ENCODE measurements at places on chromosomes 11 and 22. TPM values are rescaled to one million over a fixed set of nuclear protein-coding genes. Genes with fewer than 3 reads are reported as not detected.
A peak's percentile ranks its signal among the peaks of the same experiment; 100 is the strongest.

The CNTF gene
- polyA plus RNA-seq = 0.84 TPM

The ALDH3B1 gene
- polyA plus RNA-seq = 1.0 TPM

The ROBO4 gene
- polyA plus RNA-seq = 260 TPM

The CARD16 gene
- 26.8 TPM for polyA plus RNA-seq

The SOX6 gene
- 0.14 TPM for polyA plus RNA-seq

The SYNGR1 gene
- polyA plus RNA-seq = 10.2 TPM

The OR4A16 gene
- not detected for polyA plus RNA-seq

The MRGPRE gene
- not detected for polyA plus RNA-seq

The MISFA gene
- polyA plus RNA-seq = 0.75 TPM

The OLFML1 gene
- not detected for polyA plus RNA-seq

The PEX16 gene
- 36.8 TPM for polyA plus RNA-seq

The SCGB1A1 gene
- polyA plus RNA-seq = not detected

DNA sequence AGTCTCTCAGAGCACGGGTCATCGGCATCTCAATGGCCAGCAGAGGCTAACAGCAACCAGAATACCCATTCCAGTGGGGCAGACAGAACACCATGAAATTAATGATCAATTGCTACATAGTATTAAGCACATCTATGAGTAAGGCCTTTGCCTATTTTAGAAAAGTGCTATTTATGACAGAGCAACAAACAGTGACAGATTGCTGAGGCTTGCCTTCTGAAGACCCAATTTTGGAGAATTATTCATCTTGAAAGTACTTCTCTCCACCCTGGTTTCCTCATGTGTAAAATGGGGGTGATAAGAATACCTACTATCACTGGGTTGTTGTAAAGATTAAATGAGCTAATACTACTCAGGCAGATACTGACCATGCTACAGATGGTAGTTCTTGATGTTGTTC, 232.7 kb downstream of the TENM4 start:
- no peak for DNase-seq

DNA sequence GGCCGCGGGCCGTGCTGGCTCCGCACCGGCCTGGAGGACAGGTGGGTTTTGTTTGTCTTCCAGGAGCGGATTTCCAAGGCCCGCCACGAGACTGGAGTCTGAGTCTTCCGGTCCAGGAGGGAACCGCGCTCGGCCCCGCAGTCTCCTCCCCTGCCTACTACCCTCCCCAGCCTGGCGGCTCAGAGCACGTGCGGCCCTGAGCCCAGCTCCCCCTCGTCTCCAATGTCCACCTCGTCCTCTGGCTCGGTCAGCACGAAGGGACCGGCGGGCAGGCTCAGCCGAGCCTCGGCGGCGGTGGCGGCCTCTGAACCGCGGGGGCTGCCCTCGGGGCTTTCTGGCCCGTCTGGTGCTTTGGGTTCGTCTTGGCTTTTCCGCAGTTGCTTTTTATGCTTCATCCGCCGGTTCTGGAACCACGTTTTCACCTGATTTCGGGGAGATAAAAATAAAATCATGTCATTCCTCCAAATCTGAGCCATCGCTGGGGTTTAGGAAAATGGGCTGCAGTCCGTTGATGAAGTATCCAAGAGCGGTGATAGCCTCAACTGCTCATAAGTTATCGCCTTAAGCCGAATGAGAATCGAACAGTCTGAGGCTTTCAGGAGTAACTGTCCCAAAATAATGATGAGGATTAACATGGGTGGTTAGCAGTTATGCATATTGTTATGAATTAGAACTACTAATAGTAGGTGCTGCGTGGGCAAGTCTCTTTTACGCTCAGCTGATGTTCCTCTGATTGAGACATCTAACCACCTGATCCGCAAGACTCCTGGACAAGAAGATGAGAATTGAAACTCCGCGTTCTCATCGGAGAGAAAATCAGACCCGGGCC, 4.0 kb downstream of the BSX start:
- DNase-seq = no peak

DNA sequence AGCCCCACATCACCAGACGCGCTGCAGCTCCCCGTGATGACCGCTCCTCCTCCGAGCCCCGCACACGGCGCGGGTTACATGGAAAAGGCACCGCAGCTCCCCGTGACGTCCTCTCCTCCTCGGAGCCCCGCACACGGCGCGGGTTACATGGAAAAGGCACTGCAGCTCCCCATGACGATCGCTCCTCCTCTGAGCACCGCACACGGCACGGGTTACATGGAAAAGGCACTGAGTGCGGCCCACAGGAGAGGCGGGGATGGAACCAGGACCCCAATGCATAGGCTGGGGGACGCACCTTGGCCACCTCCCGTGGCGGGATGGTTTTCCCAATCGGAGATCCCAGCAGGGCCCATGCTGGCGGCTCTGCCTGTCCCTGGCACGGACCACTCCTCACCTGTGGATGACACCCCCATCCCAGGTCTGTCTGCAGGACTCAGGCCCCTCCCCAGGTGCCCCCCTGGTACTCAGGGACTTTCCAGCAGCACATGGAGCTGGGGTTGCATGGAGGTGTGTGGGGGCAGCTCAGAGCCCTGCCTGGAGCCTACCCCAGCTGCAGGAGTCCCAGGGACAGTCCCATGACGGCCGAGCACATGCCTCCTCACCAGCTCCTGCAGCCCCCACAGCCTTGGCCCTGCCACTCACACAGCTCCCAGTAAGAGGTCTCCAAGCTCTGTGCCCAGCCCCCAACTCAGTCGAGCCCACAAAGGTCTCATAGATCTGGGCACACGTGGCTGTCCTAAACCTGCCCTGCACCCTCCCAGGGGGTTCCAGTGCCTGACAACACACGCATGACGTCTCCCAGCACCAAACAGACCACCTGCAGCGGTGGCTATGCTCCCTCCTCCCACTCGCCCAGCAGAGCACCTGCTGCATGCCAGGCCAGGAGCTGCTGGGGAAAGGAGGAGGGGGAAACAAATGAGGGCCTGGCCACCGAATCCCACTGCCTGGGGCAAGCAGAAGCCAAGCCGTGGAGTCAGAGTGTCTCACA, 166.6 kb downstream of the BRD1 start:
- no peak for DNase-seq

DNA sequence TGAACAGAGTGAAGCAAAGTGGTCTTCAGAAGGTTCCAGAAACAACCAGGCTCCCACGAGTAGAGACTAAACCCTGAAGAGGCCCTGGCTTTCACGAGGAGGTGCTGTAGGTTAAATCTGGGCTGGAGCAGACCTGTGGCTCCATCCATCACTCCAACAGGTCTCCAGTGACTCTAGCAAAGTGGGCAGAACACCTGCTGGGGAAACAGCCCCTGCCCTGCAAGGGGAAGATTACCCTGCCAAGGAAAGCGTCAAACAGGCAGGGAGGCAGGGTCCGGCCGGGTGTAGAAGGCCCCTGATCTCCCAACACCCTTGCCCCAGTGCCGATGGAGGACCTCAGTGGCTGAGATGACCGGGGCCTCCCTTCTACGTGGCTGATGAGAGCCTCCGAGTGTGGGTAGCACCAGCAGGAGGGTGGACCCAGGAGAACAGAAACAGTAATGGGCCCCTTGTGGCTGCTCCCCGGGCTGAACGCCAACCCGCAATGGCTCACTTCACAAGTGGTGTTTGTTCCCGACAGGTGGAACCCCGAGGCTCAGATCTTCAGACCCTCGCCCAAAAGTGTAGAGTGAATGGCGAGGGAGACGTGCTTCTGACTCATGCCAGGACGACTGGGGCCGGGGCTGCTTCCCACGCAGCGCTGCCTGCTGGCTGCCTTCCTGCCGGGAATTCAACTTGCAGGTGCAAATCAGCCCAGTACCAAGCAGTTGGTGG, 112.0 kb downstream of the SHANK2 start:
- no peak for DNase-seq

DNA sequence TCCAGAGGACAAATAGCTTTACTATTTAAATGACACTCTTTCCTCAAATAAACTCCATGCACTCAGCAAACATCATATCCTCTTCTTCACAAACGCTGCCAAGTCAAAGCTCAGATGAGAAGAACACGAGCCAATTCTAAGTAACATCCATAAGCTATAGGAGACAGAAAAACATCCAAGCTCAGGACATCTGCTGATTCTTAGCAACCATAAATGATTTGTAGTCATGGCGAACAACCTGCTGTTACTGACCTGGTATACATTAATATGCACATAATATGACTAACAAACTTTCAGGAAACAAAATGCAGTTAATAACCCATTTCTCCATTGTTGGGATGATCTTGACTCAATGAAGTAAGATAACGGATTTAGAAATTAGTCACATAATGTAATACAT, 6.7 kb downstream of the GALNT18 start:
- no peak for DNase-seq

GRCh38 chr11:129331217-129331616, 44.4 kb upstream of the BARX2 start:
- no peak for DNase-seq

- peak; percentile 25 for DNase-seq
Observed at GRCh38 chr22:45497351-45498145, 5.1 kb upstream of the FBLN1 start.

DNA sequence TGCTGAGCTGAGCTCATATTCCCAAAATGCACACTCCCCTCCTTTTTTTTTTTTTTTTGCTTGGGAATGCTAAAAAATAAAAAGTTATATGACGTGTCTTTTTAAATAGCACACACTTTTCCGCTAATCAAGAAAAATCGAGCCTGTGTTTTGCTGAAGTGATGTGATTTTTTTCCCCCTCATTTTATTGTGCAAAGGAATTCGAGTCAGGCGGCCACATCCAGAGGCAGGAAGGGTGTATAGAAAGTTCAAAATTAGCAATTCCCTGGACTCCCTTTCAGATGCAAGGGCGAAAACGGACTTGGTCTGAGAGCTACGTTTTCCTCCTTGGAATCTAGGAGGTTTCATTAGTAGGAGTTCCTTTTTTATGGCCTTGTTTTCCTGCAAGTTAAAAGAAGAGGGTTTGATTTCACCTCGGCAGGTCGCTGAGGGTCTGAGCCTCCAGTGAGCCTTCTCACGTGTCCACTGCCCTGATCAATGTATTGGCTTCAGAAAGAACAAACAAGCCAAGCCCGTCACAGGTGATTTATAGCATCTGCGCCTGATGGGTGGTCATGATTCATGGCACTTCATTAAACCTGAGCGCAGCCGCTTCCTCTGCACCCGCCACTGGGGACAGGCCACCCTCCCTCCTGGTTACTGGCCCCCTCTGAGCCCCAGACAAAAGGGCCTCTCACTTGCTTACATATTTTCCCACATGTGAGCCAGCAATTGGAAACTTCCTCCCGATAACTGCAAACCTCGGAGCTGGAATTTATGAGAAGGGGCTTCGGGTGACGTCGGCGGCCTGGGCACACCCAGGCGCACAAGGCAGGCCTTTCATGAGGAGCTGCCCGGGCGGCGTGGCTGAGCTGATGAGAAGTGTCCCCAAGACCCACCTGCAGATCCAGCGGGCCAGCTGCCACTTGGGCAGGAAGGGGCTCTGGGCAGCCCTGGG, 64.4 kb upstream of the LINC01488 start:
- DNase-seq = no peak

DNA sequence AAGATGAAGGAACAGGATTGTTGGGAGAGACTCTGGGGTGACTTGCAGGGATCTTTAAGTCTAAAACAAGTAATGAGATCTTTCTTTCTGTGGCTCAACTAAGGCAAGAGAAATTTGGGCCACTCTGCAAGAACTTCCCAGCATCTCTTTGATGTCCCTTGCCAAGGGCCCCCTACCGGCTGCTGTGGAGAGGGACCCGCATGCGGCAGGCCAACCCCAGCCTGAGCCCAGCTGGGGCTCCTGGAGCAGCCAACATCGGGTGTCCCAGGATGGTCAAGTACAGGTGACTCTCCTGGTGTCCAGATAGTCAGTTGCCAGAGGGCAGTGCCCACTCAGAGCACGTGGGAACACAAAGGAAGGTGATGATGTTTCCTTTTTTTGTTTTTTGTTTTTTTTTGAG, 363.2 kb downstream of the TBC1D22A start:
- DNase-seq = no peak

DNA sequence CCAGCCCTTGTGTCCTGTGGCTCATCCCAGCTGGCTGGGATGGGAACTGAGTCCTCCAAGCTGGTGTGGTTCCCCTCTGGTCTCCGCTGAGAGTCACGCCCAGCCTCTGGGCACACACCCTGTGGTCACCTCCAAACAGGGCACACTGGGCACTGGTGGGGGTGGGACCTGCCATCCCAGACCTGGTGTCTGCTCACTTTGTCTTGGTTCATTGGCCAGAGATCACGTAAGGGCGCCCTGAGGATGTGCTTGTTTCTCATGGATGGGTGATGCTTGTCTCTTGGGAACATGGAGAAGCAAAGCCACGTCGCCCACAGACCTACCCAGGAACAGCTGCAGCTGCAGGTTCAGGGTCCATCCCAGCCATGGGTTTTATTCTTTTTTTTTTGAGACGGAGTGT, 43.1 kb downstream of the LRP5 start:
- DNase-seq = no peak

GRCh38 chr11:134915881-134916280, 503.8 kb upstream of the B3GAT1 start:
- DNase-seq = no peak

DNA sequence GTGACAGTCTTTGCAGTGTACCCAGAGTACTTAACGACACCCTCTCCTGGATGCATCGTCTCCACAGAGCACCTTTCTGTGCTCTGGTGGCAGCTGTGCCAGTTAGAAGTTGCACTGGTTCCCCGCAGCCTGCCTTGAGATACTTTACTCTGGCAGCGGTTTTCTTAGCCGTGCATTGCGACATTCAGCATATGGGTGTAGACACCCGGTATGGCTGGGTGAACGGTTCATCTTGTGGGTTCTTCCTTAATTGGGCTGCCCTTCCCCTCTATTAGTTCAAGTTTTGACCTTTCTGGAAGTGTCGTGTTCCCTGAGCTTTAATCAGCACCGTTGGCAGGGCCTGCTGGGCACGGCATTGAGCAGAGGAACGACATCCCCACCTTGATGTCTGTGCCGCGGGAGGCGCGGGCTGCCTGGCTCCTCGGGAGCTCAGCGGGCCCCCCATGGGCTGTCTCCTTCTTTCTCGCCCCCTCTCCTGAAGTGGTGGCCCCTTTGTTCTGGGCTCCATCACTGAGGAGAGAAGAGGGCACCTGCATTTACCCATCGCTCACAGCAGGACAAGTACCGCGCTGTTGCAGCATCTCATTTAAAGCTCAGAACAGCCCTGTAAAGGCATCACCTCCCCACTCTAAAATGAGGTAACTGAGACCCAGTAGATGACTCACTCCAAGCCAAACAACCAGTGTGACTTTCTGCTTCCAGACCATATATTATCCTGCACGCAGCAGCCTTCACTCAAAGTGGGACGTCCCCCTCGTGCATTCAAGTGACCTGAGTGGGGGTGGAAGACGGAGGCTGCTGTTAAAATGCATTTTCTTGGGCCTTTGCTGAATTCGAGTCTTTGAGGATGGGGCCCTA, 13.3 kb downstream of the FAM83F start:
- no peak for DNase-seq

- no peak for DNase-seq
Observed at GRCh38 chr11:22194306-22194705, 1.4 kb downstream of the ANO5 start.

GRCh38 chr22:49709464-49709863, 118.2 kb downstream of the BRD1 start:
- no peak for DNase-seq

GRCh38 chr11:9201372-9202162, 63.6 kb downstream of the DENND5A start:
- DNase-seq = no peak

- DNase-seq = no peak
Observed at GRCh38 chr11:99918761-99919160, 768.3 kb upstream of the ARHGAP42 start.

All from endothelial cell of umbilical vein (primary cell).